Hepatocyte (in vitro differentiated cells): ENCODE measurements at places on chromosomes 7 and 10.

DNA sequence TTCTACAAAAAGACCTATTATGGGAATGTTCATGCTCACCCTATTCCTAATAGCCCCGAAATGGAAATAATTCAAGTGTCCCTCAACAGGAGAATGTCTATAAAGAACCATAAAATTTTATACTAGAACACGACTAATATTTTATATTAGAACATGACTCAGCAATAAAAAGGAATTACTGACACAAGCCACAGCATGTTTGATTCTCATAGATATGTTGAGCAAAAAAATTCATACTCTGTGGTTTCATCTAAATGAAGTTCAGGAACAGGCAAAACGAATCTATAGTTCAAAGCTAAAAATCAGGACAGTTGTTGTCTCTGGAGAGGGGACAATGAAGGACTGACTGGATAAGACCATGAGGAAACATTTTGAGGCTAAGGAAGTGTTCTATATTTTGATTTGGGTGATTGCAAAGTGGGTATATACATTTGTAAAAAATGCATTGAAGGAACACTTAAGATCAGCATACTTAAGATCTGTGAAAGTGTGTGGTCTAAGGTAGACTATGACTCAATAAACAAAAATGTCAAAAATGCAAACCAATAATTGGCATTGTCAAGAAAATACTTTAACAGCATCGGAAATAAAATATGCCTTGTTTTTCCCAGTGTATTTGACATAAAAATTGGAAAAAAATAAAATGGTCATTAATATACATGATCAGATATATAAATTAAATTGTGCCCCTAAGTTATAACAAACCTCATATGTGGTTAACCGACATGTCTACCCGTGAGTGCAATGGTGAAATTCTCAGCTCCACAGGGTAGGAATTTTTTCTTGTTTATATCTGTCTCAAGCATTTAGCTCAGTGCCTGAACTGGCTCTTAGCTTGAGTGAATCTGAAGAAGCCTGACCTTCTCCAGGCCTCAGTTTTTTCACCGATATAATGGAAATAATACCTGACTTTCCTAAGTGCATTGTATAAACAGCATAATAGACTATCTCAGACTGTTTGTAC, 124.9 kb upstream of the CTTNBP2 start:
- no peak for DNase-seq
- H3K4me3 ChIP-seq: no peak overlapping the region
- no peaks in the 10 kb centered on the region for H3K4me1 ChIP-seq
- no peaks in the 10 kb centered on the region for H3K27me3 ChIP-seq

DNA sequence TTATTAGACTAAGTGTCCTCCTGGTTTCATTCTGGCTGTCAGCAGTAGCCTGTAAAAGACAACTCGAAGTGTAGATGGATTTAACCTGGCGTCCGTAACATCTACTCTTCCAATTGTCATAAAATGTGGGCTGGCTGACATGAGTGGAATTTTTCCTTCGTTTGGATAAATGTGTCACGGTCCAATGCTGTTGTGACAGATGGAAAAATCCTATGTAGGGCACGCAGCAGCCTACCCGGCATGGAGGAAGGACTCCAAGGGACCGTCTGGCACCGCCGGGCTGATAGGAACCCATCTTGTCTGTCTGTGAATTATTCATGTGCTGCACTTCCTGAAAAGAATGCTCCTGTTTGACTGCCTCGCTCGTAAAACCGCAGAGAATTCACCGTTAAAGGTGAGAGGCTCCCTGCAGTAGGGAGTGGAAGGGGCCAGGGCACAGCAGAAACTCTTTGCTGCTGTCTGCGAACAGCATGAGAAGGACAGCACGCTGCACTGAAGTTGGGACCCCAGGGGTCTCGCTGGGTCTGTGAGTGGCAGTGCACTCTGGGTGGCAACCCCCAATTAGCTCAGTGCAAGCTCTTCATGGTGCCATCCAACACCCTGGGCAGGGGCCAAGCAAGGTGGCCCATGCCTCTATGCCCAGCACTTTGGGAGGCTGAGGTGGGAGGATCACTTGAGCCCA, 1.6 kb upstream of the ORAI2 start:
- no peaks in the 10 kb centered on the region for H3K27me3 ChIP-seq
- no peaks in the 10 kb centered on the region for H3K36me3 ChIP-seq
- no peak overlapping the region for H3K4me3 ChIP-seq
- H3K4me1 ChIP-seq: peaks cover 6% of the 10 kb centered on the region
- DNase-seq: peak; percentile 41

- H3K36me3 ChIP-seq: no peaks in the 10 kb centered on the region
- no peaks in the 10 kb centered on the region for H3K4me1 ChIP-seq
- no peak for DNase-seq
- no peak overlapping the region for H3K4me3 ChIP-seq
- no peak overlapping the region for H3K27ac ChIP-seq
Measured at GRCh38 chr10:34587002-34587679, 228.0 kb downstream of the PARD3 start.

DNA sequence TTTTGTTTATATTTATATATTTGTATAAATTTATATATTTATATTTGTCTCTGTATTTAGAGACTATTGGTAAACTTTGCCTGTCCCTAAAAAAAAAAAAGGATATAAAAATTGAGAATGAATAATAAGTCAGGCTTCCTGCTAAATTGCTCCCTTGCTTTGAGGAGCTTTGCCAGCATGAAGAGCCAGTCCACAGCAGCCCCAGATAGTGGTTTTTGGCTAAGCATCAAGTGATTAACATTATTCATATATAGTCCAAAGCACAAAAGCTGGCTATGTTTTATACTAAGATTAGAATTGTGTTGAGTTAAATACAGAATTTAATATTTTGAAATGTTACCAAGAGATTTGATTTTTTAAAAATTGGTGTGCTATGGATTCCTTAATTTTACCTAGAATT, 264.9 kb upstream of the FERD3L start:
- H3K27ac ChIP-seq: no peak overlapping the region
- H3K4me1 ChIP-seq: peaks cover 6% of the 10 kb centered on the region
- no peaks in the 10 kb centered on the region for H3K27me3 ChIP-seq
- DNase-seq: no peak

DNA sequence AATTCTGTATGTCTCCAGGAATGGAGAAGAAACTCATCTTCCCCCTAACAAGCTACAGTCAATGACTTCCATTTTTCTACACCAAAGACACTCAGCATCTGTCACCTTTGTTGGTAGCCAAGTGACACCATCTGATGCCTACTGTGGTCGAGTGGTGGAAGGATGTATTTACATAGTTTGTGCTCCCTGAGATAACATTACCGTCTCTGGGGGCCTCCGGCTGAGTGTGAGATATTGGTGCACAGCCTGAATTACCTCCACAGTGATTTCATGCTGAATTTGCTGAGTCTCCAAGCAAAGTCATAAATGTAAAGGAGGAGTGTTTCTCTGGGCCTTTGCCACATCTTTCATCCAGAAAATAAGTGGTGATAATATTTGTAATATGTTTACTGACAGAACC, 114.0 kb downstream of the GRID1 start:
- no peaks in the 10 kb centered on the region for H3K4me1 ChIP-seq
- DNase-seq: no peak
- H3K27ac ChIP-seq: no peak overlapping the region
- no peaks in the 10 kb centered on the region for H3K27me3 ChIP-seq
- no peak overlapping the region for H3K4me3 ChIP-seq
- no peaks in the 10 kb centered on the region for H3K36me3 ChIP-seq

DNA sequence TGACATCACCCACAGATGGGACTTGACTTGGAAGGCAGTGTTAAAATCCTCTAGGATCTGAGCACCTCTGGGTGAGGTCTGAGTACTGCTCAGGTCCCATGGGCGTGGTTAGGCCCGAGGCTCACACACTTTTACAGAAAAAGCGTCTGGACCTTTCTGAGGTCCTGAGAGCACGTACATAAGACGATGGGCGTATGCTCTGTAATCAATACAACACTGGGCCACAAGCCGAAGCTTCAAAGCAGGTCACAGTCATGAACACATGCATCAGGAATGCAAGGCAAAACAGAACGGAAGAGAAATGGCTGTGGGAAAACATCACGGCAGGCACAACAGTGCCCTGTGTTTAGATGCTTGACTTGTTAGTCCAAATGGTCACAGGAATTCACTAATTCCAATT, 112.2 kb downstream of the LARP4B start:
- H3K27me3 ChIP-seq: no peaks in the 10 kb centered on the region

DNA sequence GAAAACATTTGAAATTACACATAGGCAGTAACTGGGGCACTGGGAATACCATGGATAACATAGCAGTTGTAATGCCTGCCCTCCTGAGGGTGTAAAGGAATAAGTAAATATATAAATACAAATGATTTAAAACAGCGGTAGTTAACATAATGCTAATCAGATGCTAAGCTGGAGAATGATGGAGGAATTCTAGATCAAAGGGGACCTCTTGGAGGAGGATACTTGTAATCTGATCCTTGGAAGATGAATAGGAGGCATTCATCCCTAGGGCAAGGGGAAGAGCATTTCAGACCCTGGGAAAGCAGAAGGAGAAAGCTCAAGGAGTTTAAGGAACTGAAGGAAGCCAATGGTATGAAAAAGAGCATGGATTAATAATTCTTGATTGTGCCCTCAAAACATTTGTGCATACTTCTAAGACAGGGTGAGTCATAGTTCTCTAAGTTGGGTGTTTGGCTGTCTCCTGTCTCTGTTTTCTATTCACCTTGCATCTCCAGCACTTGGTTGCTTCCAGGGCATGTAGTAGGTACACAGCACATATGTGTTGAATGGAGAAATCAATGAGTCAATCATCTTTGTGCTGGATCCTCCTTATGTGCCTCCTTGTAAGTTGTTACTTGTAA, 54.8 kb upstream of the PLPP4 start:
- DNase-seq: no peak
- H3K4me1 ChIP-seq: no peaks in the 10 kb centered on the region
- no peaks in the 10 kb centered on the region for H3K27me3 ChIP-seq
- H3K27ac ChIP-seq: no peak overlapping the region
- no peaks in the 10 kb centered on the region for H3K36me3 ChIP-seq

DNA sequence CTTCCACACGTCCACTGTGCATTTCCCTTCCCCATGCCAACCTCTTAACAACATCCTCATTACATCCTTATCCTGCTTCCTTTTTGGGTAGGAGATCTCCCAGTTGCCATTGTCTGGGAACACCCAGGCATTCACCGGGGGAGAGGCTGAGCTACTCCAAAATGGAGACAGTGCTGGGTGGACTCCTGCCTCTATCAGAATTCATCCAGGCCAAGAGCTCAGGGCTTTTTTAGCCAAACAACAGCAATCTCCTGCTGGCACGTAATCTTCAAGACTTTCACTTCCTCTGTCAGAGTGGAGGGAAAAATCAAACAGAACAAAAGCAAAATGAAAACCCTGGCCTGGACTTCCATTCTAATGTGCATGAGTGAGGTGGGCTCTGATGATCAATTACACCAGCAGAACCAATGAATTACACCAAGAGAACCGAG, 245.0 kb downstream of the PRPF18 start:
- no peak overlapping the region for H3K4me3 ChIP-seq
- DNase-seq: no peak
- no peak overlapping the region for H3K27ac ChIP-seq
- peaks cover 5% of the 10 kb centered on the region for H3K4me1 ChIP-seq
- no peaks in the 10 kb centered on the region for H3K27me3 ChIP-seq

DNA sequence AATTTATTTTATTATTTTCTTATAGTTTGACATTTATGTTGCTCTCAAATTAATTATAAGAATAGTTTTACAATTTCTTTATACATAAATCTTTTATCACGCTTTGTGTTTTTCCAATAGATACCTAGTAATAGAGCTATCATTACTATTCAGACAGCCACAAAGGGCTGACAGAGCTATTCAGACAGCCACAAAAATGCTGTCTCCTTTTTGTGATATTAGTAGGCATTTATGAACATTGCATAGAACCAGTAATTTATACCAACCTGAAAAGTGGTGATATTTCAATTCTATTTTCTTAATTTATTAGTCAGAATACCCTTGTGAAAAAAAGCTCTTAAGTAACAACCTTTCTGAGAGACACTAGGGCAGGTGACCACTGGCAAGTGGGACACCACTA, 34.2 kb upstream of the IGFBP3 start:
- no peak overlapping the region for H3K27ac ChIP-seq
- no peaks in the 10 kb centered on the region for H3K4me1 ChIP-seq
- H3K36me3 ChIP-seq: no peaks in the 10 kb centered on the region
- no peak overlapping the region for H3K4me3 ChIP-seq

DNA sequence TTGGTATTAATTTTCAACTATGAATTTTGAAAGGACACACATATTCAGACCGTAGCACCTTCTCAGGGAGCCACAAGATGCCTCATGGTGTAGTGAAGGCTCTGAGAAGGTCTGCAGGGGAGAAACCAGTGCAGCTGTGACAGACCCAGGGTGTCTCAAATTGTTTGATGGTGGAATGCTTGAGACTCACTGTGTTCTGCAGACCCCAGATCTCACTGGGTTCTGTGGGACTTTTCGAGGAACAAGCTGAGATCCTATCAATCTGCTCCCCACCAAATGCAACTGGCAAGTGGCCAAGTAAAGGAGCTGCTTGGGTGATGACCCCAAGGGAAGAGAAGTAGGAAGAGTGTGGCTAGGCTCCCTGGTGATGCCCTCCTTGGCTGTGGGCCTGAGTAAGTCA, 130.5 kb upstream of the UNC5B start:
- no peak overlapping the region for H3K4me3 ChIP-seq
- no peaks in the 10 kb centered on the region for H3K4me1 ChIP-seq
- DNase-seq: no peak
- no peaks in the 10 kb centered on the region for H3K27me3 ChIP-seq

DNA sequence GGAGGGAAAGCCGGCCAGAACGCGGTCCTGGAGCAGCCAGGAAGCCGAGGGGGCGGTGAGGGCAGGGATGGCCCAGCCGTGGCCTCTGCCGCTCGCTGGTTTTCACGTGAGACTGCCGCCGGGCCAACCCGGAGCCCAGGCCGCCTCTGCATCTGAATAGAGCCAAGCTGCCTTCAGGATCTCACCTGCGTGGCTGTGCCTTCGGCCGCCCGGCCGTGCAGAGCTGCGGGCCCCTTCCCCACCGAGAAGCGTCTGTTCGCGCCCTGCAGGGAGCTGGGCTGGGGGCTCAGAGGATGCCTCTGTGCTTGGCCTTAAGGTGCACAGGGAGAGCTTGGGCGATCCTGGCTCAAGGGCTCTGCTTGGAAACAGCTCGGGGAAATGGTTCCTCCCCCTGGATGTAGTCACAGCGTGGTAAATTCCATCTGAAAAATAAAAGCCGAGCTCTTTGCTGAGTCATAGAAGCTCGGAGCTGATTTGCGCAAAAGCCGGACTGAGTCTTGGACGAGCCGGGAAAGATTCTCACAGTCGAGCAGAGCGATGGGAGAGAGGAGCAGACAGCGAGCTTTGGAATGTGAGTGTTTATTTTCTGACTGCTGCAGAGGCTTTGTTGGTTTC, at the start of gene JAKMIP3:
JAKMIP3 (plus strand) TSS at position 456 of the 615 bp plus-strand sequence. CDS start 38,863 bp downstream, outside the sequence.
- no peaks in the 10 kb centered on the region for H3K36me3 ChIP-seq
- peak within 1 kb of the TSS; percentile 62 for H3K27ac ChIP-seq
- peak; percentile 90 for DNase-seq
- no peaks in the 10 kb centered on the region for H3K27me3 ChIP-seq
- peak within 1 kb of the TSS; percentile 6 for H3K4me3 ChIP-seq

- no peak for DNase-seq
- no peak overlapping the region for H3K4me3 ChIP-seq
- no peak overlapping the region for H3K27ac ChIP-seq
Measured at GRCh38 chr10:77816311-77816710, 110.2 kb downstream of the DLG5 start.
